ENCODE measurements at places on chromosomes 2 and 18.

DNA sequence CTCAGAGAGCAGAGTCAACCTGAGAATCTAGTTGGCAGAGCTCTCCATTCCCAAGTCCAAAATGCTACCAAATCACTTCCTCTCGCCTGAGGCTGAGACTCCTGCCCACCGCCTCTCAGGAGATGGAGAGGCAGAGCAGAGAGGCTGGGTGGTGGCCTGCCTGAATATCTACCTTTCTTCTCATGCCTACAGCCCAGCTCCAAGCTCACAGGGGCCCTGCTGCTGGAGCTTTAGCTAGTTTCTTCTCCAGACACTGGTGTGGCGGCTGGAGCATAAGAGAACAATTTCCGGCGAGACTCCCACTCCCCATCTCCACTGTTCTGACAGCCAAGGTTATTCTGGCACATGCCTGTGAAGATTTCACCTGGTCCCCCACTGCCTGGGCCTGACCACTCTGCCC lies 8.1 kb upstream of the CYP26B1 start:
- no peak for DNase-seq

- no peak for DNase-seq
Measured at GRCh38 chr2:240646176-240646899, 21.1 kb downstream of the GPR35 start.

DNA sequence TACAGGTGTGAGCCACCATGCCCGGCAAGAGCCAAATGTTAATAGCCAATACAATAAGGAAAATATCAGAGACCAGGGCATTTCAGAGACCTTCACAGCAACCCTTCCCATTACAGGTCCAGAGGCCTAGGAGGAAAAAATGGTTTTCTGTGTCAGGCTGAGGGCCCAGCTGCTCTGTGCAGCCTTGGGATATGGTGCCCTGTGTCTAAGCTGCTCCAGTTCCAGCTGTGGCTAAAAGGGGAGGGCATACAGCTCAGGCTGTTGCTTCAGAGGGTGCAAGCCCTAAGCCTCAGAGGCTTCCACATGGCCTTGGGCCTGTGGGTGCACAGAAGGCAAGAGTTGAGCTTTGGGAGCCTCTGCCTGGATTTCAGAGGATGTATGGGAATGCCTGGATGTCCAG lies 20.1 kb upstream of the CCDC195 start:
- no peak for DNase-seq

- no peak for DNase-seq
Measured at GRCh38 chr18:78774741-78775141, 204.9 kb upstream of the SALL3 start.

DNA sequence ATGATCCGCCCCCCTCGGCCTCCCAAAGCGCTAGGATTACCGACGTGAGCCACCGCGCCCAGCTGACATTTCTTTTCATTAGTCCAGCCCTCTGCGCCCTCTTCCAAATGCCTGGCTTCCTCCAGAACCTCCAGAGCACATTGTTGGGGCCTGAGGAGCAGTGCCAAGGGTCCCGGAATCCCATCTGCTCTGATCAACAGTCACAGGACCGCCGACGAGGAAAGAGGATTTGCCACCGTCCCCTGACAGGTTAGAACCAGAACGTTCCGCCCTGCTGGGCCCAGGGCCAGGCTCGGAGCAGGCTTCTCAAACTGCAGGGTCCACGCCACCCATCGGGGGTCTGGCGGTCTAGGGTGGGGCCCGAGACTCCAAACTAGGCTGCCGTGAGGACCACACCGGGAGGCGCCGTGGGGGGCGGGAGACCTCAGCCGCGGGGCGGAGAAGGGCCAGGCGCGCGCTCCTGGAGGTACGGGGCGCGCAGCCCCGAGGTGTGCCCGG lies 36.9 kb upstream of the ITM2C start:
- no peak for DNase-seq

GRCh38 chr2:144694456-144694855 lies 174.5 kb upstream of the ZEB2 start:
- DNase-seq = peak; percentile 11

- DNase-seq = no peak
Measured at GRCh38 chr18:45069546-45069945, 388.9 kb downstream of the SETBP1 start.

GRCh38 chr2:36462311-36462935 lies 106.8 kb downstream of the CRIM1 start:
- DNase-seq = no peak

DNA sequence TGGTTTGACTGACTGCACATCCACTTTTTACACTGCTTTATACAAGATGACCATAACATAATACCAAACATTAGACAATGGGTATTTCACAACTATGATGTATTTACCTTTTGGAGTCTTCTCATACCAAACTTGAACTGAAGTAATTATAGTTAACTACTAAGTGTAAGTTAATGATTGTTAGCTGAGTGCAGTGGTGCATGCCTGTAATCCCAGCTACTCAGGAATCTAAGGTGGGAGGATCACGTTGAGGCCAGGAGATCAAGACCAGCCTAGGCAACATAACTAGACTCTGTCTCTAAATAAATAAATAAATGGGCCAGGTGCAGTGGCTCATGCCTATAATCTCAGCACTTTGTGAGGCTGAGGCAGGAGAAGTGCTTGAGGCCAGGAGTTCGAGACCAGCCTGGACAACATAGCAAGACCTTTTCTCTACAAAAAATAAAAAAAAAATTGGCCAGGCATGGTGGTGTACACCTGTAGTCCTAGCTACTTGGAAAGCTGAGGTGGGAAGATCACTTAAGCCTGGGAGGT lies 44.9 kb upstream of the ORC2 start:
- DNase-seq = no peak

- no peak for DNase-seq
Measured at GRCh38 chr2:149141046-149141445, 102.5 kb downstream of the LYPD6B start.

DNA sequence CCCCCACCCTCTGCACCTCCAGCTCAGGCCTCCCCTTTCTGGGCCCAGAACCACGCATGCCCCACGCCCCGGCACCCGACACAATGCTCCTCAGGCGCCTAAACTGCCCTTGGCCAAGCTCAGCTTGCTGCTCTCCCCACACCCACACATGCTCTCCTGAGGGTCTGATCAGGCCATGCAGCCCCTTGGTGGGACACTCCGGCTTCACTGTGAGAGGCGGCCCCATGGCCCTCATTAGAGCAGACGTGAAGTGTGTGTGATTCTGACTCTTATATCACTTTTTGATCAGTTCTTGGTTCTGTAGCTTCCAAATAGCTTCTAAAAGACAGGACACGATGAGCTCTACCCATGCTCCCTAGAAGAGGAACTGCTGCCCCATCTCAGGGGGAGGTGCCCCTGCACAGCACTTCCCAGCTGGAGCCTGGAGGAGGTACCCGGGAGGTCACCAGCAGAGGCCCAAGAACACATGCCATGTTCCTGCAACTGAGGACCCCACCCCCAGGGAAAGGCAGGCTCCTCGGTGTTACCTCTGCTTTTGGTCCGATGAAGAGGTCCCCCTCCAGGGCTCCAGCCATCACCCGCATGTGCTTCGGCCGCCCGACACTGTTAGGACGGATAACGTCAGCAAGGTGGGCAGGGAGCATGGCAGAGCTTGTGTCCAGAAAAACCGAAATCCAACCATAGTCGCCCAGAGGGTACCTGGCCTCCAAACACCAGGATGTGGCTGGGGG lies 3.6 kb downstream of the ACTR1B start:
- DNase-seq = no peak

DNA sequence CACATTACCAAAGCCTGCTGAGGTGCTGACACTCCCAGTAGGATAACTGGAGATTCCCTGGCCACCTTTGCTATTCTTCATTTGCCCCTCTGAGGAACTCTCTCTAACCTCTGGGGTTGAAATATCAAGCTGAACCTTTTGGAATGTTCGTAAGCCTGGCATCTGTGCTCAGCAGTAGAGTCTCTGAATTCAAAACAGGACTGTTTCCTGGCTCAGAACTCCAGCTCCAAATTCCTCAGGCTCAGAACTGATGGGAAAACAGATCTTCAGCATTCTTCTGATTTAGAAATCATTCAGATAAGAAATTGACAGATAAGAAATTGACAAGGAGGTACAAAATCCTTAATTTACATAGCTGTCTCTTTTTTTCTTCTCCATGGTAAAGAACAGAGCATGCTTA lies 22.2 kb upstream of the POU3F3 start:
- no peak for DNase-seq

- DNase-seq = no peak
Measured at GRCh38 chr2:33090553-33091134, 143.9 kb downstream of the LTBP1 start.

GRCh38 chr2:216740557-216741222 lies 45.3 kb upstream of the IGFBP5 start:
- no peak for DNase-seq

GRCh38 chr2:152483276-152484063 lies 148.5 kb downstream of the FMNL2 start:
- DNase-seq = no peak

DNA sequence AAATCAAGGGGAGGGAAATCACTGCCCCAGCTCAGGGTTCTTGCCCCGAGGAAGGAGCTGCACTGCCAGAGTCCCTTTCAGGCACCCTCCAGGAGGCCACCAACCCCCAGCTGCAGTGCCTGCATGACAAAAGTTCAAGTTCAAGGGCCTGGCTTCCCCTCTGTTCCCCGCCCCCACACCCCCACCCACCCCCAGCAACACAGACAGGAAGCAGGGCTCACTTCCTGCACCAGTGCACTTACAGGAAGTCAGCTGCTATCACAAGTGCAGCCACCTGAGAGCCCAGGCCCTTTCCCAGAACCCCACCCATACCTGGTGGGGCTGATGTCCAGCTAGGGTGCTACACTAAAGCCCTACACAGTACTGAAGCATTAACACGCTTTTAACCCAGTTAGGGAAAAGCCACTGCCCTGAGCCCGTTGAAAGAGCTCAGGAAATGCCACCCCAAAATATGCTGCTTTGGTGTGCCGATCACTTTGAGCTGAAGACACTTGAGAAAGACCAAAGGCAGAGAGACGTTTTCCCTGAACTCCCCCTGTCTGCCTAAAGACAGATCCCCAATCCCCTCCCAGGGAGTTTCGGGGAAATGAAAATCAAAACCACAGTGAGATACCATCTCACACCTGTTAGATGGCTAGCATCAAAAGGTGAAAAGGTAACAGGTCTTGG lies 109.9 kb upstream of the CAB39 start:
- DNase-seq = no peak

GRCh38 chr2:130303169-130303568 lies 39.5 kb upstream of the IMP4 start:
- DNase-seq = no peak

DNA sequence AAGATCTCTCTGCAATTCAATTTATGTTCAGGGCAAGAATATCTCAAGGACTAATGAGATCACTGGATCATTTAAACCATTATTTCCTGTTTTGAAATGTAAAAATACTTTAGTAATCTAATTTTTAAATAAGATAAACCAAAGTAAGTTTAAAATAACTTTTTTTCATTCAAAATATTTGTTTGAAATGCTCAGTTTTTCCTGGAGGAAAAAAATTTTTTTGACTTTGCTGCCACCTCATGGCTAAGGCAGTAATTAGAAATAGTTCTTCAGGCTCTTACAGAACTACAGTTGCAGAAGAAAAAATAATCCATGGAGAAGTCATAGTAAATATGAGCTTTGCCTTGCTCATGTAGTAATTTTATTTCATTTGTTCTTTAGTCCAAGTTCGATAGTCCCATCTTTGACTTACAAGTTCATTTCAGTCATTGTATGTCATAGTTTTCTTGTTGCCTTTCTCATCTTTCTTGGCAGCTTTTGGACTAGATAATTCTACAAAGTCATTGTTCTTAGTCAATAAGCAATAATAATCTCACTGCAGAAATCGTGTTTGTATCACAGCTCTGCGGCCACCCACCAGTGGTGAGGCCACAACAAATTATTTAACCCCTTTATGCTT lies 127.4 kb downstream of the DPP4 start:
- peak; percentile 28 for DNase-seq

DNA sequence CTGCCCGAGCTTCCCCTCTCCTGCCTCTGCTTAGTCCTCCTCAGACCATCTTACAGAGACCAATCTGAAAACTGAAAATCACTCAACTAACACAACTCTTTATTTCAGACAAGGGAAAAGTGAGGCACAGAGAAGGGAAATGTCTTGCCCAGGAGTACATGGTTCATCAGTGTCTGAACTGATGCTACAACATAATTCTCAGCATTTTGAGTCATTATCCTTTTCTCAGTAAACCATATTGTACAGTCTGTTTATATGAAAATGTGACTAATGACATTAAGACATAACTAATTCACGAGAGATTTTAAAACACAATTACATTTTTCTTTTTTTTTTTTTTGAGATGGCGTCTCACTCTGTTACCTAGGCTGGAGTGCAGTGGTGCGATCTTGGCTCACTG lies 62.7 kb downstream of the ITSN2 start:
- DNase-seq = no peak

DNA sequence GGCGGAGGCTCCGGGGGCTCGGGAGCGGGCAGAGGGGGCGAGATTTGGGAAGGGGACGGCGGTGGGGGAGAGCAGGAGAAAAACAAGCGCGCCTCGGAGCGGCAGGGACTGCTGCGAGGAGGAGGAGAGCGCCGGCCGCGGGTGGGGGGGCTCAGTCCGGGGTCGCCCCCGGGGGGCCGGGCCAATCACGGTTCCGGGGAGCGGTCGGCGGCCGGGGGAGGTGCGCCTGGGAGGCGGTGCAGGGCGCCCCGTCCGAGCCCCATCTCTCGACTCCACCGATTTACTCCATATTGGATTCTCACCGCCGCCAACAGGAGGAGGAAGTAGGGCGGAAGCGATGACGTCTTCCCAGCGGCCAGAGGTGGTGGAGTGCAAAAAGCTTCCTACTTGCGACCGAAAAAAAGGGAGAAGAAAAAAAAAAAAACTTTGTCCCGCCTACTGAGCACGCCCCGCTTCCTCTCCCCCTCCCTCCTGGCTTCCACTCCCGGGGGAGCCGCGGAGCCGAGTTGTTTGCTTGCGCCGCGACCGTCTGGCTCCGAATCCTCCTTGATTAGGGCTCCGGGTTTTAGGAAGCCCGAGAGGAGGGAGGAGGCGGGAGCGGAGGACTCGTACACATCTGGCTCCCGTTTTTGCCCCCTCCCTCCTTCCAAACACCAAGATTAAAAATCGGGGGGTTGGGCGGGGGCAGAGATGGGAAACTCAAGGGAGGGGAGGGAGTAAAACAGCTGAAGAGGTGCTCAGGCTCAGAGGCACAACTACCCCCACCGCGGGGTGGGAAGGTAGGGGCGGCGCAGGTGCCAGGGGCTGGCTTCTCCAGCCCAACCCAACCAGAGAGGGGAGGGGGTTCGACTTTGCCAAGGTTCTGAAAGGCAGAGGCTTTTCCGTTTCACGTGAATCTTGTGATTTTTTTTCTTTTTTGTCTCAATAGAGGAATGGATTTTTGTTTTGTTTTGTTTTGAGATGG lies at the start of gene SPRED2:
Gene SPRED2 (minus strand): TSS at position 373 of the 964 bp plus-strand sequence. CDS start 612 bp downstream, outside the sequence.
- DNase-seq = peak; percentile 99

DNA sequence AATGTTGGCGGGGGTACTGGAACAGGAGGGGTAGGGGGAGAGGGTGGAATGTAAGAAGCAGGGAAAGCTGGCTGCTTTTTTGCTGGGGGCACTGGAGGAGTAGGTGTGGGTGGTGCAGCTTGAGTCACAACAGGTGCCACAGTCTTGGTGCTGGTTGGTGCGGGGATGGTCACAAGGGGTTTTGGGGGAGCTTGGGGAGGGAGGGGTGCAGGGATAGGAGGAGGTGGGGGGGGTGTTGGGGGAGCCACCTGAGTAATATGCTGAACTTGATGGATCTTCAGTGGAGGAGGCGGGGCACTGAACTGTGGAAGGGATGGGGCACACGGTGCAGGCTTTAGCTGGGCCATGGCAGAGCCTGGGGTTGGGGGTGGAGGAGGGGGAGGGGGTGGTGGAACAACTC lies 94.4 kb downstream of the RAPH1 start:
- DNase-seq = no peak

Data from HT1080 (cell line).